ENCODE measurements at places on chromosomes 4 and X.
A peak's percentile ranks its signal among the peaks of the same experiment; 100 is the strongest.

DNA sequence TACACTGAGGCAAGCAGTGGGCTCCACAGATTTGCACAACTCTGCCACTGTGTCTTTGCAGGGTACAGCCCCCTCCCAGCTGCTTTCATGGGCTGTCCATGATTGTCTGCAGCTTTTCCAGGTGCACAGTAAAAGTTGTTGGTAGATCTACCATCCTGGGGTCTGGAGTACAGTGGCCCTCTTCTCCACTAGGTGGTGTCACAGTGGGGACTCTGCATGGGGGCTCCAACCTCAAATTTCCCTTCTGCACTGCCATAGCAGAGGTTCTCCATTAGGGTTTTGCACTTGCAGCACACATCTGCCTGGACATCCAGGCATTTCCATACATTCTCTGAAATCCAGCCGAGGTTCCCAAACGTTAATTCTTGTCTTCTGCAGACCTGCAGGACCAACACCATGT lies 1002.3 kb downstream of the FAM133A start:
- no peak for DNase-seq

DNA sequence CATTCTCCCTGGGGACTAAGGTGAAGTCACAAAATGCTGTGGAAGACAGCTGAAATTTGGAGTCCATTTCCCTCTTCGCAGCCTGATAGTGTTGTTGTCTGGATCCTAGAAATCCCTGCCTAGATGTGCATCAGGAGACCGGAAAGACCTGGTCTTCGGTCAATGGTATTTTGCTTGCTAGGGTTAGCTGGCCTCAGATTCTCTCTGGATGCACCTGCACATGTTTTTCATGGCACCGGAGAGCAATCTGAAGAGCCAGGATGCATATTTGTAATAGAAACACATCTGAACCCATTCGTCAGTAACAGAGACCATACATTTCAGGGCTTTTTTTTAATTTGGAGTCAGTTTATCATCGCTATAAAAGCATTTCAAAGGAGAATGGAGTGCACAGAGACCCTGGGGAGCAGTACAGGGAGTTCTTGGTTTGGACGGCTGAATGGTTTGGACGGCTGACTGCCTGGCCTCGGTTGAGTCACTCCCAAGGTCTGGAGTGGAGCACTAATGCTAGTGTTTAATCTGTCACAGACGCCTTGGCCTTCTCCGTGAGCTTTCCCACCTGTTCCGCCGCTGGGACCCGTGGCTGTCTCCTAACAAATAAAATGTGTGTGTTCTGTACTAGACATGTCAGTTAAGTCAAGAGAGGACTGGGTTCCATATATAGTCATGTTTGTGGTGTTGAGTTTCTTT lies 7.5 kb upstream of the PDLIM3 start:
- peak; percentile 62 for DNase-seq

- DNase-seq: no peak
These were observed 580.8 kb upstream of the FTHL17 start for GRCh38 chrX:31652650-31653049.

DNA sequence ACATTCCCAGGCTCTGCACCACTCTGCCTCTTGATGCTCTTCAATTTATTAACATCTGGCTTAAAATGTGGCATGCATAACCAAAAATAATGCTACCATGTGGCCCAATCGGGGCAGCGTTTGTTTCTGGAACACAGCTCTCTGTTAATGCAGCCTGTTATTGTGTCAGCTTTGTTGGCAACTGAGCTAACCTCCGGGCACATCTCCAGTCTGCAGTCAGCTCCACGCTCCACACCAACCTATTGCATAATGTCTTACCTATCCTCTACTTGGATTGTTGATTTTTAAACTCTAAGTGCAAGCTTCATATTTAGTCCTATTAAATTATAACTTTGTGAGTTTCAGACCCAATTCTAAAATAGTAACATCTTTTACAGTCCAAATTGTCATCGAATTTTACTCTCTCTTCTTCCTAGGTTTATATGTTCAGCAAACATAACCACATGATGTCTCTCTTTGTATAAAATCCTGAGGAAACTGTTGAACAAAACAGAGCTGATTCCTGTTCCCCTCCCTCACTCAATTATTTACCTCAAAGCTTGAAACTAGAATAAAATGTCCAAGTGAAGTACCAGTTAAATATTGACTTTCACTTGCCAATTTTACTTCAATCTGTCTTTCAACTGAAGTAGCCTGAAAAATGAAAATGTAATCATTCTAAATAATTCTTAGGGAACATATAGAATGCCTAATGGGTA lies 92.2 kb upstream of the RAPGEF2 start:
- peak; percentile 81 for DNase-seq

- DNase-seq: peak; percentile 19
These were observed 2.8 kb downstream of the ERVMER34-1 start for GRCh38 chr4:52748432-52748831.

DNA sequence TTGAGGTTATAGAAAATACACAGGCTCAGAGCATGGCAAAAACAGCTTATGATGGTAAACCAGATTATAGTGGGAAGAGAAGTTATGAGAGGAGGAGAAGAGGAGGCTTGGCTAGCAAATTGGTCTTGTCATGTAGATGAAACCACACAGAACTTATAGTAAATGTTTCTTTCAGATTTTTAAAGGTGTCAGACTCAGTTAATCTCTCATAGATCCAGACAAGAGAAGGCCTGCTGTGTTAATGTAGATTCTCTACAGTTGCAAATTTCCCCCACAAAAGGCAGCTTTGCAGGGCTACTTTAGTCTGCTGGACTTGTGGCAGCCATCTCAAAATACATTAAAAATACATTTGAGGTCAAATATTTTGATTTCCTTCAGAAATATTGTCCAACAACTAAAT lies 1731.7 kb downstream of the ARAP2 start:
- DNase-seq: no peak

- no peak for DNase-seq
These were observed 726.0 kb downstream of the C4orf33 start for GRCh38 chr4:129821963-129822362.

- DNase-seq: peak; percentile 15
These were observed 60.6 kb upstream of the PAGE5 start for GRCh38 chrX:55159551-55159950.

DNA sequence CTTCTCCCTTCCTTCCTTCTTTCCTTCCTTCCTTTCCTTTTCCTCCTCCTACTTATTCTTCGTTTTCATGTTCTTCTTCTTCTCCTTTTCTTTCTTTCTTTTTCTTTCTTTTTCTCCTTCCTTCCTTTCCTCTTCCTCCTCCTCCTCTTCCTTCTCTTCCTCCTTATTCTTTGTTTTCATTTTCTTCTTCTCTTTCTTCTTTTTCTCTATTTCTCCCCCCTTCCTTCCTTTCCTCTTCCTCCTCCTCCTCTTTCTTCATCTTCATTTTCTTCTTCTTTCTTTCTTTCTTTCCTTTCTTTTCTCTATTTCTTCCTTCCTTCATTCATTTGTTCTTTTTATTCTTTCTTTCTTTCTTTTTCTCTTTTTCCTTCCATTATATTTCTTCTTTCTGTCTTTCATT lies 671.6 kb downstream of the IQCM start:
- DNase-seq: no peak

DNA sequence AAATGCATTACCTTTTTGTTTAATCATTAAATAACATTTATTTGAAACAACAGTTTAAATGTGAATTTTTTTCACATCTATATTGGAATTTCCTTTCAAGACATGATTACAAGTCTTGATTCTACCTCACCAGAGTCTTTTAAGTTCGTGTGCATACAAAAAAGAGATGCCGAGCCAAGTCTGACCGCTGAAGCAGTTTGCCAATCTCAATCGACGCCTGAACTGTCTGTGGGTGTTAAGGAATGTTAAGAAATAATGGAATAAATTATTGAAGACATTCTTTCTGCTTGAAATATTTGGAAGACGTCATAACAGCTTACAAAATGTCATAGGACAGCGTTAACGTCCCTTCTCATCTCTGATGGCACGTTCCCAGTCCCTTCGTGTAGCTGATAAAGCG lies 27.9 kb upstream of the TNIP3 start:
- peak; percentile 61 for DNase-seq

DNA sequence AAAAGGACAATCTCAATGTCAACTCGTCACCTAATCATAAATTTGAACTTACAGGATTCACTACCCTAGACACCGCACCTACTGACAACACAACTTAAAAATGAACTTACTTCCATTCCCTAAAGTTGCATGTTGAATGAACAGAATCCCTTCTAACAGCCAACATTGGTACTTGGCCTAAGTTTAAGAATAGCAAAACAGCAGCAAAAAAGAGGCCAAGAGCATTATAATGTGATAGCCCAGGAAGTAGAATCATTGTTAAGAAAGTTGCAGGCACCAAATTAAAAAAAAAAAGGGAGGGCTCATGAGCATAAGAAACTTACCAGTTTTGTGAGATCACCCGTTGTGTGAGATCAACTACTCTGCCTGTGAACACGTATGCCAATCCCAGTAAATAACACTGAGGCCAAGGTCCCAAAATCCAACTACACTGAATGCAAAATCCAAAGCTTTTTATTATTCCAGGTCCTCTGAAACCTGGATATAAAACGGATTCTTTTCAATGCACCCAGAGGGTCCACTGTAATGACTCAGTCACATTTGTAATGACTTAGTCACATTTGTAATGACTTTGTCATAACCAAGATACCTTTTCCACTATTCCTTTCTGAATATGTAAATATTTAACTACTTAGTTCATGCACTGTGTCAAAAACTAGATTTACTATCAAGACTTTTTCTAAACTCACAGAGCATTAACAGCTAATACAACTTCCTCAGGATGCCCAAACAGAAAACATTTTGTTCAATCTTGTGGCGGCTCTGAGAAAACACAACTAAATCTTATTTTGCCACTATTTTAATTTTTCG lies 6.8 kb downstream of the HNRNPDL start:
- no peak for DNase-seq

DNA sequence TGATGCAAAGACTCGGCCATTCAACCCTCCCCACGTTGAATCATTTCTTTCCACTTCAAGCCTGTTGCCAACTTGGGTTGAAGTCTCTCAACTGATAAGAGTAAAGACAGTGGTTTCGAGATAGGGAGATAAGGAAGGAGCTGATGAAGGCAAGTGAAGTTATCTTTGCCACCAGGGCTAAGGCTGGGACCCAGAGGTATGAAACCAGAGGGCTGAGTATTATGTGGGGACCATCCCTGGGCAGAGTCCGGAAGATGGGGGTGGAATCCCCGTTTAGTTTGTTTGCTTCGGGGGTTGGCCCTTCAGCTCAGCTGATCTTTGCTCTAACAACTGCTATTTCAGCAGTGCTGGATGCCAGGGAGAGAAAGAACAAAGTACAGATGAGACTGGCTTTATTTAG lies 2.3 kb upstream of the XPNPEP2 start:
- DNase-seq: no peak

GRCh38 chrX:12339921-12340320 lies 201.6 kb downstream of the FRMPD4 start:
- DNase-seq: no peak

GRCh38 chr4:98232202-98232601 lies 29.0 kb upstream of the RAP1GDS1 start:
- DNase-seq: peak; percentile 29

- no peak for DNase-seq
These were observed 202.5 kb upstream of the ANKRD50 start for GRCh38 chr4:124915073-124915472.

GRCh38 chrX:38672646-38673045 lies 111.3 kb downstream of the TSPAN7 start:
- DNase-seq: no peak

- DNase-seq: no peak
These were observed 11.7 kb downstream of the OPHN1 start for GRCh38 chrX:68421636-68422035.

GRCh38 chrX:153379971-153380581 lies 21.1 kb downstream of the PNMA6E start:
- peak; percentile 32 for DNase-seq

GRCh38 chrX:99857455-99857854 lies 552.6 kb downstream of the PCDH19 start:
- DNase-seq: no peak

DNA sequence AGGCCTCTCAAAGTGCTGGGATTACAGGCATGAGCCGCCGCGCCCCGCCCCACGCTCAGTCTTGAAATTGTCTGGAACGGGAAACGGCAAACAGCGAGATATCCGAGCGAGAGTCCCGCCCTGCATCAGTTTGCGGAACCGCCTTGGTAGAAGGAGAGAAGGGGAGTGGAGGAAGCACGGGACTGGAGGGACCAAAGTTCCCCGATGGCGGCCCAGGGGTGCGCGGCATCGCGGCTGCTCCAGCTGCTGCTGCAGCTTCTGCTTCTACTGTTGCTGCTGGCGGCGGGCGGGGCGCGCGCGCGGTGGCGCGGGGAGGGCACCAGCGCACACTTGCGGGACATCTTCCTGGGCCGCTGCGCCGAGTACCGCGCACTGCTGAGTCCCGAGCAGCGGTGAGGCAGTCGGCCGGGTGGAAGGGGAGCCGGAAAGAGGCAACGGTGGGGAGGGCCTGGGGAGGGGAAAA lies at the start of gene BST1:
Gene BST1, plus strand, starts transcription at position 125 of the 463 bp plus-strand sequence. Its CDS starts 80 bp downstream, at position 205.
- DNase-seq: peak; percentile 80

All from lung (tissue), 17 donors.